ENCODE measurements at places on chromosomes 7 and 10.

- DNase-seq: peak; percentile 96
Measured at GRCh38 chr7:34747867-34748727, 90.1 kb downstream of the NPSR1 start.

GRCh38 chr10:99431190-99431760, 851 bp upstream of the GOT1 start:
- peak; percentile 69 for DNase-seq

- DNase-seq: no peak
Measured at GRCh38 chr10:2882628-2883027, 184.7 kb upstream of the PFKP start.

DNA sequence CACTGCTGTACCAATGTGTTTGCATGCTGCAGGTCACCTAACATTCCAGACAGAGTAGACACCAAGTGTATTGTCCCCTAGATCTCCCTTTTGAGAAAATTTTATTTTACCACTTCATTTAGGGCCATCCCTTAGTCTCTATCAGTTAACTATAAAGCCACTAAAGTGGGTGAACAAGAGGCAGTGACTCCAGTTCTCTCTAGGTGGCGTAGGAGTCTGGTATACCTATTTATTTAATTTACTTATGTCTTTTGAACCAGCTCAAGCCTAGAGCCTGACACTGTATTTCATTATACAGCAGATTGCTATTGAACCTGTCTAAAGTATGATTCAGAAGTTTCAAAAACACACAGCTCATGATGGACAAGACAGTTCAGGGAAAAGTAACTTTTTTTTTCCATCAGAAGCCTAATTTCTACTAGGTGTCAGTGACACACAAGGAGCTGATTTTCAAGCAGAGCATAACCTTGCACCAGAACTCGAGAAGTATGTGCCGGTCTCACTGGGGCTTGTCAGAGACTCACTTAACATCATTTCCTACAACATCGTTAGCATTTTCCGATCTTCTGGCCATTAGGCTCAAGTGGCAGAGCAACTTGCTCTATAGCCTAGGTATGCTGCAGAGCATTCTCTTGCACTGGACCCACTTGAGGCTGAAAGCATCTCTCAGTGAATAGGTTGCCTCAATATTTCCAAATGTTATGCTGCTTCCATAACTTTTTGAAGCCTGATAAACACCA, 175.4 kb downstream of the CDC14C start:
- peak; percentile 42 for DNase-seq

DNA sequence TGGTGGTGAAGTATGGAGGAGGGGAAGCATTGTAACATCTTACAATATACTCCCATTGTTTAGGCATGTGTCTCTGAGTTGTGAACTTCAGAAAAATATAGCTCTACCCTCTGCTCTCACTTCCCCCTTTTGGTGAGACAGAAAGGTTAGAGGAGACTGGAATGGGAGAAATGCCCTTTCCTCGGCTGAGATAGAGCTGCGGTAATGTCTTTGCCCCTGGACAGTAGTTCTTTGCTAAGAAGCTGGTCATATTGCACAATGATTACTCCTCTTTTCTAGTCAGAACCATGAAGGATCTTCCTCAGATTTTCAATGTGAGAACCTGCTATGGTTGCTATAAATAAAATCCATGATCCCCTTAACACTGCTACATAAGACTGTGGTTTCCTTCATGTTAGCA, 171.0 kb downstream of the SEM1 start:
- no peak for DNase-seq

- peak; percentile 47 for DNase-seq
Measured at GRCh38 chr10:110758898-110759297, 112.8 kb upstream of the PDCD4 start.

- DNase-seq: no peak
Measured at GRCh38 chr7:94782777-94783176, 124.6 kb upstream of the PPP1R9A start.

DNA sequence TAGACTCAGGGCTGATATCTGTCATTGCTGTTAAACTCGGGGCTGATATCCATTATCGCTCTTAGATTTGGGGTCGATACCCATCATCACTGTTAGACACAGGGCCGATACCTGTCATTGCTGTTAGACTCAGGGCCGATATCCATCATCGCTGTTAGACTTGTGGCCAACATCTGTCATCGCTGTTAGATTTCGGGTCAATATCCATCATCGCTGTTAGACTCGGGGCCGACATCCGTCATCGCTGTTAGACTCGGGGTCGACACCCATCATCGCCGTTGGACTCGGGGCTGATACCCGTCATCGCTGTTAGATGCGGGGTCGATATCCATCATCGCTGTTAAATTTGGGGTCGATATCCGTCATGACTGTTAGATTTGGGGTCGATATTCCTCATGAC, 54.8 kb downstream of the BEND7 start:
- DNase-seq: no peak

DNA sequence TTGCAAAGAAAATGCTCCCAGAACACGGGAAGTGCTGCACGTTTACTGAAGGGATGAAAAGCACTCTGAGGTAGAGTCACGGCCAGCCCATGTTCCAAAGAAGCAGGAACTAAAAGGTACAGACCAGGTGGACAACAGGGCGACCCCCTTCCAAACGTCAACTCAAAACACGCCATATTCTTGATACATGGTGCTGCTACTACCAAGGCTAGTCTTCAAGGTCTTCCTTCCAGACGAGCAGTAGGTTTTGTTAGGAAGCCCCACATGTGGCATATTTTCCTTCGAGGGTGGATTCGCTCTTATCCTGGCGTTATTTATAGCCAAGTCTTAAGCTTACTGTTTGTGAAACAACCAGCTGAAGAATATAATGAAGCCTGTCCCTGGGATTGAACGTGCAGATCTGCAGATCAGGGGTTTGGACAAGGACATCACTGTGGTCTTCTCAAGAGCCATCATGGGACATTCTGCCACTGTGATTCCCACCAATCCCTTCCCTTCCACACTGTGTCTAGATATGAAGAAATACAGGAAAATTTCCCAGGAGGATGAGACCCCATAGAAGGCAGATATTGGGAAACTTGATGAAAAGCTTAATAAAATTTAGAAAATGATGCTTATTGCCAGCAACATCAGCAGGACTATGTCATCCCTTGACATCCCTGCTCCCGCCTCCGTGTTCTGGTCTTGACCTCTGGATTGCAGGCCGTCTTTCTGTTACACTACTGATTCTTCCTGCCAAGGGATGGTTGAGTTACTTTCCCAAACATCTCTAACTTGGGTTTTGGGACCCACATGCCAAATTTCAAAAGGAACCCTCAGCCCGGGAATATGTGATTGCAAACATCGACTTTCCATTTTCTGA, 734.4 kb downstream of the PARD3 start:
- DNase-seq: no peak

GRCh38 chr10:73819513-73820093, 8.2 kb upstream of the NDST2 start:
- DNase-seq: no peak

DNA sequence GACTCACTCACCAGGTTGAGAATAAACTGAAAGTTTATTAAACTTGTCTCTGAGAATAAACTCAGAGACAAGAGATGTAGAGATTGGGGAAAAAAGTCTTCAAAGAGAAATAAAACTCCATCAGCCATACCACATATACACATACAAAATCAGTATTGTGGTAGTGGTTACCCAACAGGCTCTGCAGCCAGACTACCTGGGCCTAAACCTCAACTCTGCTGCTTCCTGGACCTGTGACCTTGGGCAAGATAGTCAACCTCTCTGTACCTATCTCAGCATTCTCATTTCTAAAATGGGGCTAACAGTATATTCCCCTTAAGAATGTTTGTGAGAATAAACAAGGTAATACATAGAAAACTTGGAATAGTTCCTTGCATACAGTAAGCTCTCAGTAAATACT, 15.3 kb downstream of the TPK1 start:
- no peak for DNase-seq

DNA sequence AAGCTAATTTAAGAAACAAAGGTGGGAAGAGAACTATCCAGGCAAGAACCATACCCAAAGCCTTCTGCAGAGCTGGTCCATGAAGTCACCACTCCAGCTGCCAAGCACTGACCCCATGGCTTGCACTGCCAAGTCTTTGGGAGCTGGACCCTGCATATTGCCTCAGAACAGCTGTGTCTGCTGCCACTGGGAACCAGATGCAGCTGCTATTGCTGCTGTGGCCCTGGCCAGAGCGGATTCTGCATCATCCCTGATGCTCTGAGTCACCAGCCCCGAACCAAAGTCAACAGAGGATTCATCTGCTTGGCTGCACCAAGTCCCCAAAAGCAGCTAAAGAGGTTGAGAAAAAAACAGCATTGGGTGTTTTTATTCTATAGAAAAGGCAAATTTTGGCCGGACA, 39.2 kb upstream of the GSAP start:
- peak; percentile 22 for DNase-seq

DNA sequence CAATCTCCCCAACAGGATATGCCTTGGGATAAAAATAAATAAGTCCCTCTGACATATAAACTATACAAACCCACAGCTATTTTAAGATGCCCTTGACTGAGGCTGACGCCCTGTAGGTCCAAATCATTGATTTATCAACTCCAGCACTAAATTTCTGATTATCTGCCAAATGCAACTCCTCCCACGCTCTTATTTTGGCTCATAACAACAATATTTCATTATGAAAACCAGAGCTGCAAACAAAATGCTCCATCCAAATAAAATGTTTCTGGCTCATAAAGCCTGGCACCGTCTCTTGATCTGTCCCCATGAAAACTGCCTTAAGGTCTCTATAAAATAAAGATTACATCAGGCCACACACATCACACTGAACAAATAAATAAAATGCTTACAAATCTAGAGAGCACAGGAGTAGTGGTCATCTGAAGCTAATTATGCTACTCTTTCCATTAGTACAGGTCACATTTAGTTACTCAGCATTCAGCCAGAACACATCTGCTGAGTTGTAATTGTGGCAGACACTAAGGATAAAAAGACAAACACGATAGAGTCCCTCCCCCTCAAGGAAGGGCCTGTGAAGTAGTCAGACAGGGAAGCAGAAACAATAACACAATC, 28.8 kb downstream of the CACUL1 start:
- no peak for DNase-seq

DNA sequence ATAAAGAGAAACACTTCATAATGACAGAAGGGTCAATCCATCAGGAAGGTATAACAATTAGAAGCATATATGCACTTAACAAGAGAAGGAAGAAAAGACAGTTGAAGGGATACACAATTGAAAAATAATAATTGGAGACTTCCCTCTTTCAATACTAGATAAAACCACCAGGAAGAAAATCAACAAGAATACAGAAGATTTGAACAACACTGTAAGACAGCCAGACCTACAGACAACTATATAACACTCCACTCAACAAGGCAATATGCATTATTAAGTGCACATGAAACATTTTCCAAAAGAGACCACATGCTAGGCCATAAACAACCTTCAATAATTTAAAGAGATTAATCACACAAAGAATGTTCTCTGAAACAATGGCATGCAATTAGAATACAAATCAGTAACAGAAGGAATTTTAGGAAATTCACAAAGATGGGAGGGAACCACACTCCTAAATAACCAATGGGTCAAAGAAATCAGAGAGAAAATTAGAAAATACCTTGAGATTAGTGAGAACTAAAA, 35.1 kb downstream of the ZNF438 start:
- DNase-seq: no peak

DNA sequence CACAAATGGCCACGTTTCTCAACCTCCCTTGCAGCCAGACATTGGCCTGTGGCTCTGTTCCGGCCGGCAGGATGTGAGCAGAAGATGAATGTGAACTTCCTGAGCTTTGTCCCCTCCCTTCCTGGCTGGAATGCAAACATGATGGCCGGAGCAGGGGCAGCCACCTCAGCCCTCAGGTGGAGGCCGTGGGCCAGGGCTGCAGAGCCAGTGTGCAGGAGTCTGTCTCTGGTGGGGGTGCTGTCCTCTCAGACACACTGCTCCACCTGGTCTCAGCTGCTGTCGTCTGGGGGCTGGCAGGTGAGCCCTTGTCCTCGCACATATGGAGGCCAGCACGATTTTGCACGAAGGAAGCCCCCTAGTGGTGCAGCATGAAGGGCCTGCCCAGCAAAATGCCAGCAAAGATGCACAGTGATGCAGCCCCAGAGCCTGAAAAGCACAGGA, 25.3 kb upstream of the PWWP2B start:
- DNase-seq: peak; percentile 24

- DNase-seq: no peak
Measured at GRCh38 chr7:108328174-108328651, 128.0 kb downstream of the NRCAM start.

DNA sequence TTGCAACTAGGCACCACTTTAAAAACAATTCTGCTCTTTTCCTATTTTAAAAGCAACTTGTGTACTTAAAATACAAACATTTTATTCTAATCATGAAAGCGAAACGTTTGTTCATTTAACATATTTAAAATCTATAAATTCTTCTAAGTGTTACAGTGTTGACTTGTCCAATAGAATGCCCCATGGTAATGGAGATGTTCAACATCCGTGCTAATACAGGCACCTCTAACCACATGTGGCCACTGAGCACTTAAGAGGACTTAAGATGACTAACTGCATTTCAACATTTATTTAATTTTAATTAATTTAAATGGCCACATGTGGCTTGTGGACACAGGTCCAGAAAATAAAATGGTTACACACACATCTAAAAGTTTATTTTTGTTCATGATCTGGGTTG, 115.1 kb downstream of the TPK1 start:
- peak; percentile 16 for DNase-seq

- DNase-seq: no peak
Measured at GRCh38 chr7:92729751-92730150, 106.6 kb downstream of the CDK6 start.

DNA sequence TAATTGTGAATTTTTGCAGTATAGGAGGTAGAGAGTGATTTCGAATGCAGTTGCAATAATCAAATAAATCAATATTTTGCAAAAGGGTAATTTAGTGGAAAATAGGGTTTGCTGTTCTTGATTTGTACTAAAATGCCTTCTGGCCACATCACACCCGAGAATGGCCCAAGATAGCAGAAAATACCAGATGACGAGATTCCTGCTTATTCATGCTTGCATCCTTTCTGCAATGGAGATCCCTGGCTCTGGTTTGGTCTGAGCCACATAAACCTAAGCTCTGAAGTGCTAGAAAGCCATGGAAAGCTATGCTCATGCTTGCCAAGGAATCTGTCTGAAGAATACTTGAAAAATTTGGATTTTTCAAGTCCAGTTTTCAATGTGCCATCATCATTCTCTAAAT, 634.2 kb upstream of the COBL start:
- peak; percentile 95 for DNase-seq

- DNase-seq: no peak
Measured at GRCh38 chr7:25399000-25399750, 170.9 kb upstream of the NPVF start.

DNA sequence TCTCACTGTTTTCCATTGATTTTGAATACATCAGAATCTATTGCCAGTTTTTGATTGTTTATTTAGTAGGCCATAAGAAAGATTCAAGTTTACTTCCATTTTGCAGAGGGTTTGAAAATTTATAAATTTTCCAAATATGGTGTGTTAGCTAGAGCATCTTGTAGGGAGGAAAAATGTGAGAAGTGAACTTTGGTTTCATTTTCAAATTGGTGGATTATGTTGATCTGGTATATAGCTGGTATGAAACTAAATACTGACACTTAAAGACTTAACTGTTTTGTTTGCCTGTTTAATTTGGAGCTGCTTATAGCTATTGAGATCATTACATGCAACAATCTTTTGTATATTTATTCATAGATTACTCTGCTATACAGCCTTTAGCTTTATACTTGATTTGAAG, 108.1 kb downstream of the ADAM22 start:
- DNase-seq: no peak
